ENCODE measurements at places on chromosomes 1 and 21. TPM values are rescaled to one million over a fixed set of nuclear protein-coding genes. Genes with fewer than 3 reads are reported as not detected.

- DNase-seq: peak; percentile 28
Measured at GRCh38 chr1:243475966-243476365, 220.1 kb downstream of the SDCCAG8 start.

GRCh38 chr1:15948595-15949452 is 27.1 kb downstream of the ZBTB17 start:
- no peak for DNase-seq

GRCh38 chr1:53298045-53298637 is 29.7 kb downstream of the LRP8 start:
- DNase-seq: no peak

AKNAD1 gene
- not detected for total RNA-seq

FGR gene
- total RNA-seq: 0.46 TPM

GRCh38 chr1:21951226-21951870 is 14.2 kb upstream of the HSPG2 start:
- DNase-seq: no peak

GUCA2B gene
- not detected for total RNA-seq

DNA sequence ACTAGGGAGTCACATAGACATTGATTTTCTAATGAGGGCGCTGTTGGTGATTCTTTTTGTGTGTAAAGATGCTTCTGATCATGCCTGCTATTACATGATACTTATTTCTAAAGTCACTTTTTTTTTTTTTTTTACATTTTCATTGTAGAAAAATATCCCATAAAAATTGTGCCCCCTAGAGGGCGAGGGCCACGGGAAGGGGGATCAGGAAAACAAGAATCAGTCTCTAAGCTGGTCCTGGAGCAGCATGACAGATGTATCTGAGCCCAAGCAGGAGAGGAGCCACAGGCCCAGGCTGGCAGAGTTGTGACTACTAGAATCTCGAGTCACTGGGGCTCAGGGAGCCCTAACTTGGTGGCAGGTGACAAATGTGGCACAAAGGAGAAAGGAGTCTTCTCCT is 28.1 kb downstream of the ZSCAN20 start:
- DNase-seq: peak; percentile 36

JAK1 gene
- 202 TPM for total RNA-seq

DNA sequence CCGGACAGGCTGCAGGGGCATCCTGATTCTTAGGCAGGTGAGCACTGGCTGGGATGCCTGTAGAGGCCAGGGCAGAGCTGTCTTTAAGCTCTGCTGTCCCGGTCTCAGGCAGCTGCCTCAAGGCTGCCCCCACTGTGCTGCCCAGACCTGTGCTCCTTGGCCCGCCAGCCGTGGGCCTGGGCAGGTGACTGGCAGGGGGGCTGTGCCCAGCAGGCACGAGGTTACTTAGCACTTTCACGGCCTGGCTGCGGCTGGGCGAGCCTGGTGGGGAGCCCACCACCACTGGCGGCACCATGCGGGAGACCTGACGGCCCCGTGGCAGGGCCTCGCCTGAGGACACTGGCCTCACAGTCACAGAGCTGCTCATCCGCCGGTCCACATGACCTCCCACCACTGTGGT is 8.2 kb downstream of the CRYBG2 start:
- DNase-seq: no peak

CD52 gene
- 21.8 TPM for total RNA-seq

GRCh38 chr1:111597426-111597825 is 22.2 kb upstream of the RAP1A start:
- no peak for DNase-seq

- DNase-seq: no peak
Measured at GRCh38 chr1:26121854-26122773, 10.5 kb downstream of the PDIK1L start.

GRCh38 chr1:176174108-176174507 is 33.0 kb downstream of the COP1 start:
- DNase-seq: no peak

TCHH gene
- total RNA-seq: 0.38 TPM

DNA sequence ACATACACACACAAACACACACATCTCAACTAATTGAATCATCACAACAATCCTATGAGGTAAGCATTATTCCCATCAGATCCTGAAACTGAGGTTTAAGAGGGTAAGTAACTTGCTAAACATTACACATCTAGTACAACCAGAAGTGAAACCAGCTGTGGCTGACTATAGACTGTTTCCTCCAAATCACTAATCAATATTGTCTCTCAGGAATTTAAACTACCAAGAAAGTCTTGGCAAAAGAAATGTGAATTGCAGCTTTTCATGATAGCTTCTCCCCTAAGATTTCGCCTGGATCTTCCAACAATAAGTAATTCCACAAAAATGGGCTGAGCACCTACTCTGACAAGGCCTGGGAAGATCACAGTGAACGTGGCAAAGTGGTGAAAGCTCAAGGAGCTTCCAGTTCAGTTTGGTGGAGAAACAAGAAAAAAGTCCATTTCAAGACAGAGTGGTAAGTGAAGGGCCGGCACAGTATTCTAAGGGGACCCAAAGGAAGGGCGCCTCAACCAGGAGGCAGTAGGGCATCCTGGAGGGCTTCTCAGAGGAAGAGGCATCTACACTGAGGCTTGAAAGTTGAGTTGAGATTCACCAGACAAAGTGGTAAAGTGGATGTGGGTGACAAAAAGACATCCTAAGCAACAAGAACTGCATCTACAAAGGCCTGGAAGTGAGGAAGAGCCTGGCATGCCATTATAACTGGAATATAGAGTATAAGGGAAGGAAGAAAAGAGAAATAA is 22.1 kb downstream of the LRRC52 start:
- DNase-seq: no peak

- peak; percentile 25 for DNase-seq
Measured at GRCh38 chr1:3391711-3392110, 62.8 kb upstream of the ARHGEF16 start.

GRCh38 chr1:228978484-228979324 is 243.4 kb downstream of the RHOU start:
- DNase-seq: no peak

GRCh38 chr1:67361641-67362040 is 54.0 kb downstream of the IL12RB2 start:
- no peak for DNase-seq

DNA sequence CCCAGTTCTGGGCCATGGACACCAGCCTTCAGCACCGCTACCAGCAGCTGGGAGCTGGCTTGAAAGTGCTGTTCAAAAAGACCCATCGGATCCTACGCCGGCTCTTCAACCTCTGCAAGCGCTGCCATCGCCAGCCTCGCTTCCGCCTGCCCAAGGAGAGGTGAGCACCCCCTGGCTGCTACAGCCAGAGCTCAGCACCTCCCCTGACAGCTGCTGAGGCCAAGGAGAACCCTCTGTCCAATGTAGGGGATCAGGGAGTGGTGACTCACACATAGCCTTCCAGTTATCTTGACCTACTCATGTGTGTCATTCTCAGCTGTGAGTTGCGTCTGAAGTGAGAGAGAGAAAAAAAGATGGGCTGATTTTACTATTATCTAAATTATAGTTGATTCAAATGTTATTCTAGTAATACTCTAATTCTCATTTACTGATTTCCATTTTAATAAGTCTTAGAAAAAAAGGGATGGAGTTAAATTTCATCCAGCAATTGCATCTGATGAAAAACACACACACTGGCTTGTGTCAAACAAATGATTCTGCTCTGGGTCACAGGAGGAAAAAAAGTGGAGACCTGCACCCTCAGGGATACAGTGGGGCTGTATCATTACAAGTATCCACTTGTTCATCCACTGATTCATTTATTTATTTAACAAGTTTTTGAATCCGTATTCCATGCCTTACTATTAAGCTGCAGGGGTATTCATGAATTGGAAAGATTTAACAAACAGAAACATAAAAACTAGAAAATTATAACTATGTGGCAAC is 108.0 kb downstream of the BRINP2 start:
- no peak for DNase-seq

DNA sequence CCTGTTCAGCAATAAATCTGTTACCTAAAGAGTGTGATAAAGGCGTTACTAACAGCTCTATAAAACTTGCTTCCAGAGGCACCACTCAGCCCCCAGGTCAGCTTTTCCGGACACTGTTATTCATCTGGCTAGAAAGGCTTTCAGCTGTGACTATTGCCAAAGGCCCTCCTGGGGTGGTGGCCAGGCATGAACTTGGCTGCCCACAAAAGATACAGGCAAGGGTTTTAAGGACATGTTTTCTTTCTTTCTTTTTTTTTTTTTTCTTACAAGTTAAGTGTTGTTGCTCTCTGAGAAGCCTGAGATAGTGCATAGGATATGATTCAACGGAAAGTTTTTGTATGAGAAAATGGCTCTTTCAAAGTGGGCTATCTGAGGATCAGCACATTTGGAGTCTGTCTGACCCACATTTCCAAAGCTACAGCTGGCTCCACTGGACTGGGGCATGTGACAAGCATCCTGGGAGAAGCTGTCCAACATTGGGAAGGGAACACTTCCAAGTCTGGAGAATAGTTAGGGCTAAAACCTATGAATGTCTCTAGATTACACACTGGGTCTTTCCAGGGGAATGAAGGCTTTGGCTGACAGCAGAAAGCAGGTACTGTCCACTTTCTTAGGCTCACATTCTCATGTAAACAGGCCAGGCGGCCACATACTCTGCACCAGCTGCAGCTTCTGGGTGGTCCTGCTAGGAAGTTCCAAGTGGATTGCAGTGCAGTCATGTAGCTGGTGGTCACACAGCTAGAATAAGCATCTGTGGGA is 639.7 kb downstream of the LMO4 start:
- DNase-seq: no peak

- DNase-seq: no peak
Measured at GRCh38 chr1:45971922-45972531, 160.4 kb downstream of the PIK3R3 start.

DNA sequence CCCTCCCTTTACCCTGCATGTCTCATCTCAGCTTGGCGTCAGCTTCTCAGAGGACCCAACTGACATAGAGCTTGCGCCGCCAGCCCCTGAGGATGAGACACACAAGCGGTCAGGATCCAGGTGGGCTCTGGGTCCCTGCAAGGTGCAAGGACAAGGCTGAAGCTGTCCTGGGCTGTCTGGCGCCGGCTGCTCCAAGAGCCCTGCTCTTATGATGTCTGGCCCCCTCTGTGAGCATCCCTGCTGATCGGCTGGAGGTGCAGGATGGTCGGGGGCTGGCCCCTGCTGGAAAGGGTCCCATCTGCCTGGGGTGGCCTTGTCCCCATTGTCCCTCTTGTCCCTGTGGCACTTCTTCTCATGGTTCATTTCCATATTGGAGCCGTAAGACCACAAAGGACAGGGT is 479.0 kb downstream of the NPHP4 start:
- no peak for DNase-seq

CCDC185 gene
- not detected for total RNA-seq

- DNase-seq: no peak
Measured at GRCh38 chr1:41950820-41951219, 32.1 kb upstream of the HIVEP3 start.

- DNase-seq: no peak
Measured at GRCh38 chr1:224193319-224193966, 10.4 kb downstream of the DEGS1 start.

DNA sequence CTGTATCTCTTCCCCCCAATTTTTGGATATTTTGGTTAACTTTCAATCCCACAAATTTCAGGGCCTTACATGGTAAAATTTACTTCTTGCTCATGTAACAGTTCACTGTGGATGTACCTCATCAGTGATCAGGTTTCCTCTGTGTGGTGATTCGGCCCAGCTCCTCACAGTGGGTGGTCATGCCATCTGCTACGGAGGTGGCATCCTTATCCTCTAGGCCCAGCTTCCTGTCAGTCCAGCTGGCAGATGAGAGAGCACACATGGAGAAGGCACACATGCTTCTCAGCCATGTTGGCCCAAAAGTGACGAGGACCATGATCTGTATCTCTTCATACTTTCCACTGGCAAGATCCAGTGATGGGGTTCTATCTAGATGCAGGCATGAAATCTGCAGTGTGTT is 27.2 kb downstream of the PCBP3 start:
- no peak for DNase-seq

FAM72A gene
- total RNA-seq: 21.7 TPM

- no peak for DNase-seq
Measured at GRCh38 chr1:211965108-211965805, 70.1 kb downstream of the INTS7 start.

DNA sequence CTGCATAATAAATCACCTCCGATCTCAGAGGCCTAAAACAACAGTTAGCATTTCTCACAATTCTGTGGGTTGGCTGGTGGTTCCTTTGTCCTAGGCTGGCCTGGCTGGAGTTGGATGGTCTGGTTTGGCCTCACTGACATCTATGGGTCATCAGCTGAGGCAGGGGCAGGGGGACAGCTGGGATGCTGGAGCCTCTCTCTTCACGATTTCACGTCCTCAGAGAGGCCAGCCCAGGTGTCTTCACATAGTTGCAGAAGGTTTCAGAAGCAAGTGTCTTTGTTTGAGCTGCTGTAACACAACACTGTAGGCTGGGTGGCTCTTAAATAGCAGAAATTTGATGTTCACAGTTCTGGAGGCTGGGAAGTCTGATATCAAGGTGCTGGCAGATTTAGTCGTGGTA is 155.5 kb upstream of the CACNA1E start:
- DNase-seq: no peak

NMNAT2 gene
- 1.7 TPM for total RNA-seq

GRCh38 chr1:157916887-157917570 is 75.4 kb upstream of the CD5L start:
- DNase-seq: no peak

DNA sequence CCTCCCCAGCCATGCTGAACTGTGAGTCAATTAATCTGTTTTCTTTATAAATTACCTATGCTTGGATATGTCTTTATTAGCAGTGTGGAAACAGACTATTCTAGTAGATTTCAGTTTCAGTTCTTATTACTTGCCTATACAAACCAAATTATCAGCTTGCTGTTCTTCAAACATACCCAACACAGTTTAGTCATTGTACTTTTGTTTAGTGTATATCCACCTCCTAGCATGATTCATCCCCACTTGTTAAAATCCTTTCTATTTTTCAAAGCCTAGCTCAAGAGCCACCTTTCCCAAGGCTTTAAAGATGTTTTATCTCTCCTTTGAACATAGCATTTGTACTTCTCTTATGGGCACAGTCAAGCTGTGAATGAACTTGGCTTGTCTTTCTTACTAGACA is 195.6 kb upstream of the ZRANB2 start:
- no peak for DNase-seq

OR2L3 gene
- total RNA-seq: not detected

- no peak for DNase-seq
Measured at GRCh38 chr21:43034101-43034500, 41.5 kb downstream of the CBS start.

DNA sequence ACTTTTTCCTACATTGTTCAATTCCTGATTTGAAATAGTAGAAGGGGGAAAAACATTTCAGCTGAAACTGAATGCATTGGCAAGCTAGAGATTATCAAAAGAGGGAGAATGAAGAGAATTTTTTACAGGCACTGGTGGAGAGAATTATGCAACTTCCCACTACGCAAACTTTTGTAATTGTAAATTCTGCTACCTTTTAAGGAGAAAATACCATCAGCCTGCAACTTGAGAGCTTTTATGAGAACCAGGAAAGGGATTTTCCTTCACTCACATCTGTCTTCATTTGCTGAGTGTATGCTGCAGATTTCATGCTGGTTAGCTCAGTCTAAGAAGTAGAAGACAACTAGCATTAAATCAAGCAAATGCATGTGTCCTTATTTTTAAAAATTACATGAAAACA is 43.7 kb downstream of the ADAMTS1 start:
- DNase-seq: no peak
